Stimulated activated CD8-positive, alpha-beta memory T cell treated with anti-CD3 and anti-CD28 coated beads, Interleukin-15, amount 100 ng/mL, for 24 hours (primary cell): ENCODE measurements at places on chromosomes 16 and 17.

- DNase-seq: no peak
Measured at GRCh38 chr16:85316944-85317343, 204.7 kb upstream of the CIBAR2 start.

DNA sequence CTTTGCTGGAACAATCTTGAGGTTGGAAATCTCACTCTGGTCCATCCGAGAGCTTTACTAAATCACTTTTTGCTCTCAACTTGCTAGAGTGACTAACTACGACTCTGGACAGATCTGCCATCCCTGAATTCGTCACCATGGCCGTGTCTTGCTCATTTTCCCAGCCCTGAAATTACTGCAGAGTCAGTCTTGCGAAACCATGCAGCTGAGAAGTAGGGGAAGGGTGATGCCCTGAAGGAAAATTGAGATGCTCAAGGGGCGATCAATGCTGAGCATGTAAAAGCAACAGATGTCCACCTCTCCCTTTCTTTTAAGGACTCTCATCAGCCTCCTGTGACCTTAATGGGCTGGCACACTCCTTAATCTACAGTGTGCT is 18.8 kb downstream of the PCTP start:
- DNase-seq: no peak

GRCh38 chr16:27328937-27329336 is 15.2 kb downstream of the IL4R start:
- DNase-seq: no peak

GRCh38 chr16:86354641-86355513 is 155.4 kb upstream of the FOXF1 start:
- DNase-seq: no peak

- no peak for DNase-seq
Measured at GRCh38 chr16:68646953-68647659, 2.0 kb downstream of the CDH3 start.

DNA sequence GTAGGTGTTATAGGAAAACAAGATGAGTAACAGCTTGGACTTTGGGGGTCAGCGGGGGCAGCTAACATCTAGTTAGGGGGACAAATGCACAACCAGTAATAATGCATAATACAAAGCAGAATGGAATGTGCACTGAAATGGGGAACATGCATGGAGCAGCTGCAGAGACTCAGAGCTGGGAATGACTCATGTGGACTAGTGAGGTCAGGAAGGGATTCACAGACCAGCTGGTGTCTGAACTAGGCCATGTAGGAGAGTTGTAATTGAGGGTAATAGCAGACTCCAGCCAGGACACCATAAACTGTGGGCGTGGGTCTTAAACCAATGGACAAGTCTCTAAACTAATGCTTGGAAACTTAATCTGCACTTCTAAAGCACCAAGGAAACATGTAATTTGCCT is 176.8 kb upstream of the ASIC2 start:
- no peak for DNase-seq

DNA sequence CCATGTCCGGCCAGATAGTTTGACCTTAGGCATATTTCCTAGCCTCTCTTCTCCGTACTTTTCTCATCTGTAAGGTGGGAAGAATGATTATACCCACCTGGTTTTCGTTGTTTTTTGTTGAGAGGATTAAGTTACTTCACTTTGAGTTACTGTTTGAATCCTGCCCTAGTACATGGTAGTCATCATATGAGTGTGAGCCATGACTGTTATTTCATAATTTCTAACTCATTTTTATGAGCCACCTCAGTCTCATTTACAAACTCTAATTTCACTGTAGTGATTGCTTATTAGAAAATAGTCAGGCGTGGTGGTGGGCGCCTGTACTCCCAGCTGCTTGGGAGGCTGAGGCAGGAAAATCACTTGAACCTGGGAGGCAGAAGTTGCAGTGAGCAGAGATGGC is 45.1 kb downstream of the YPEL2 start:
- no peak for DNase-seq

DNA sequence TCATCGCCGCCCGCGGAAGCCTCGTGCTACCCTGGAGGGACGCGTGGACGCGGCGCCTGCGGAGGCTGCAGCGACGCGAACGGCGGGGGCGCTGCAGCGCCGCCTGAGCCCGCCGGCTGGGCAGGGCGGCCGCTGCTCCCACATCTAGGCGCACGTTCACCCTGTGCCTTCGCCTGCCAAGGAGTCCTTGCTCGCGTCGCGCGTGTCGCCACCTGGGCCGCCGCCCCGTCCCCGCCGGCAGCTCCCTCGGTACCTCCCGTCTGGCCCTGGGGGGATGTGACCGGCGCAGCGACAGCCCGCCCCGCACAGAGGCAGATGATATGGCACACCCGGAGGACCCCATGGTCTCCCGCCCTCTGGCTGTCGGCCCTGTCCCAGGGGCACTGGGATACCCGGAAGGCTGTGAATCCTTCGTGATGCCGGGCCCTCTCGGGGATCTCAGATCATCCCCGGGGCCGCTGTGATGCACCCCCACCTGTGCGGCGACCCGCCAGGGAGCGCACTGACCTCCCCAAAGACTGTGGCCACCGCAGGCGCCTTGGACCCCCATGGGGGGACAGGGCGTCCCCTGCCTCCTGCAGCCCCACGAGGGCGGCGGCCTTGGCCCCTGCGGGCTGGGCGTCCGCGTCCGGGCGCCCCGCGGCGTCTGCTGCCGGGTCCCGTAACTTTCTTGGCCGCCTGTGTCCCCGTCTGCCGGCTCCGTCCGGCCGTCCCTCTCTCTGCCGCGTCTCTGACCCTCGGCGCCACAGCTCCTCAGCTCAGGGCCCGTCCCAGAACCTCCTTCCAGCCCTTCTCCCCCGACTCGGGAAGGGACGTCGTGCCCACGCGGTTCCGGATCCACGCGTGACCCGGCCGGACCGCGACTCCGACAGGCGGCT is 689 bp upstream of the TBC1D24 start:
- DNase-seq: no peak

DNA sequence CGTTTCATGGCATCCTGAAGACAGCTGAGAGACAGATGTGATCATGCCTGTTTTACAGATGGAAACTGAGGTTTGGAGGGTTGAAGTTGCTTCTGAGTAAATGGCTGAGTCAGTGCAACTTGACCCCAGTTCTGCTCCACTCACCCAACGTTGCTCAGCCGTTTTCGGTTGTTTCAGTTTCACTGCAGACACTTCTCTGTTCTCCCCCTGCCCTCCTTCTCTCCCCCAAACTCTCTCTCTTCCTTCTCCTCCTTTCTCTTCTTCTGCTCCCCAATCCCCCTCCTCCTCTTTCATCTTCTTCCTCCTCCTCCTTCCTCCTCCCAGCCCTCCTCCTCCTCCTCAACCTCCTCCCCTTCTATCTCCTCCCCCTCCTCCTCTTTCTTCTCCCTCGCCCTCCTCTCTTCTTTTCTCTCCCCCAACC is 9.4 kb upstream of the CEP20 start:
- no peak for DNase-seq

DNA sequence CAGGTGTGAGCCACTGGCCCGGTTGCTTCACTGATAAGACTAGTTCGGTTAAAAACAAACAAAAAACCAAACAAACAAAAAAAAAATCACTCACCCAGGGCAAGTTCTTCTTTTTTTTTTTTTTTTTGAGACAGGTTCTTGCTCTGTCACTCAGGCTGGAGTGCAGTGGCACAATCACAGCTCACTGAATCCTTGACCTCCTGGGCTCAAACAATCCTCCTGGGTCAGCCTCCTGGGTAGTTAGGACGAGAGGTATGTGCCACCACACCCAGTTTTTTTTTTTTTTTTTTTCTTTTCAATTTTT is 119.5 kb upstream of the CORO6 start:
- DNase-seq: no peak

GRCh38 chr17:31224366-31224765 is 72.7 kb downstream of the OMG start:
- DNase-seq: no peak
